ENCODE measurements at places on chromosomes 2 and 18.

DNA sequence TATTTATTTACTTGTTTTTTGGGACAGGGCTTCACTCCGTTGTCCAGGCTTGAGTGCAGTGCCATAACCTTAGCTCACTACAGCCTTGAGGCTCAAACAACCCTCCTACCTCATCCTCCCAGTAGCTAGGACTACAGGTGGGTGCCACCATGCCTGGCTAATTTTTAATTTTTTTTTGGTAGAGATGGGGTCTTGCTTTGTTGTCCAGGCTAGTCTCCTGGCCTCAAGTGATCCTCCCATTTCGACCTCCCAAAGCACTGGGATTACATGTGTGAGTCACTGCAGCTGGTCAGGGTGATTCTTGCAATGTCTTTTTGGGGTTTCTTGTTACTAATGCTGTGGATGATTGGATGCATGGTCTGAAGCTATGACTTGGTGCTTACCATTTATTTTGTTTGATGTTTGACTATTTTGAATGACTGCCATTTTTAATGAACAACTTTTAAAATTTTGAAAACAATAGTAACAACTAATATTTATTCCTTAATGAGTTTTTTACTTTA, 6.5 kb downstream of the CERS6 start:
- no peak for DNase-seq

DNA sequence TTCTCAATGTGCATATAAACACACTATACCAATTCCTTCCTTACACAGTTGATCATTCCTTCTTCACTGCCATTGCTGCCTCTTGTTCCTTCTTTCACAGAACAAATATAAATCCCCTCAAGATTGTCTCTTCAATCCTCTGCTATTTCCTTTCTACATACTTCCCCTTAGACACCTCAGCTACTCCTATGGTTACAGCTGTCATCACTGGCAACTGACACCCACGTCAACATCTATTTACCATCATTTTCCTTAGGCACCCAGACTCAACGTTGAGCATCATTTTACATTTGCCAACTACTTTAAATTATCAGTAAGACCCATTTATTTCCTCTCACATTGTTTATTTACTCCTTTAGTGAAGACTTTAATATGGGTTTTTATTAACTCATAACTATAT, 488.8 kb upstream of the FSHR start:
- DNase-seq: no peak

GRCh38 chr2:15588329-15588919, 3.2 kb upstream of the DDX1 start:
- peak; percentile 63 for DNase-seq

DNA sequence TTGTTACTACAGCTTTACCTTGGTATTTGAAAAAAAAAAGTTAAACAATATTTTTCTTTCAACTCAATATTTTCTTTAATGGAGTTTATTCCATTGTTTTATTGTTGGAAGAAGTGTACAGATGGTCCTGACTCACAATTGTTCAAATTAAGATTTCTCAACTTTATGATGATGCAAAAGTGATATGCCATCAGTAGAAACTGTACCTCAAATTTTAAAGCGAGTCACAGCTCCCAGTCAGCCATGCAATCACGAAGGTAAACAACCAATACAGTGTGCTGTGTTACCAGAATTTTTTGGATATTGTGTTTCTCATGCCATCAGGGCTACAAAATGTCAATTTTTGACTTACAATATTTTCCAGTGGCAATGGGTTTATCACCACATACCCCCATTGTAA, 54.0 kb upstream of the COL5A2 start:
- DNase-seq: no peak

DNA sequence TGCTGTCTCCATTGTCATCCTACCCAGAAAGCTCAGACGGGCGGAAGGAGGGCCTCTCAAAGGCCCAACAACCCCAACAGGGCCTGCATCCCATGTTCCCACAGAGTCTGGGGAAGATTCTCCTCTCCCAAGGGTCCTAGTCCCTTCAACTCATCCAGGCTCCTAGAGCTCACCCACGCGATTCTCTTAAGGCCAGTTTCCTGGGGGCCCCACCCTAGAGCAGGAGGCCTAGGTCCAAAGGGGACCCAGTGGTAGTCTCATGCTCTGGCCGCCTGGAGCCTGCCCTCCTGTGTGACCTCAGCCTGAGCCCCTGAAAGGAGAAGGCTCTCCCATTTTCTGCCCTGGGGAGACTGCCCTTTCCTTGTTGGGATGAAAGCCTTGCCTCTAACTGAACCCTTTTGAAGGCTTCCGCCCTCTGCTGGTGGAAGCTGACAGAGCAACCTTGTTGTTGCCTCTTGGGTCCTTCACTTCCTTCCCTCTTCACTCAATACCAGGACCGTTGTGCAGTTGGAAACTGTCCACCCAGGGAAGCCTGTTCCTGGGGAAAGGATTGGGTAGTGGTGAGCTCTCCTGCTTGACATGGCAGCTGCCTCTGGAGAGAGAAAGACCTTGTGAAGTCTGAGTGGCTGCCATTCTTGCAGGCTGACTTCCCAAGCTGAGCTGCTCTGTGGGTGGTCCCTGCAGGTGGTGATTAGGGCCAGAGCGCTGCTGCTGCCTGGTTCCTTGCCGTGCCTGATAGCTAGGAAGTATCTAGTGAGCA, 86.0 kb upstream of the ALPP start:
- DNase-seq: peak; percentile 76

GRCh38 chr2:216687646-216688045, 7.7 kb downstream of the IGFBP5 start:
- DNase-seq: peak; percentile 62

- DNase-seq: no peak
Observed at GRCh38 chr2:15949551-15949950, 9.2 kb downstream of the MYCN start.

DNA sequence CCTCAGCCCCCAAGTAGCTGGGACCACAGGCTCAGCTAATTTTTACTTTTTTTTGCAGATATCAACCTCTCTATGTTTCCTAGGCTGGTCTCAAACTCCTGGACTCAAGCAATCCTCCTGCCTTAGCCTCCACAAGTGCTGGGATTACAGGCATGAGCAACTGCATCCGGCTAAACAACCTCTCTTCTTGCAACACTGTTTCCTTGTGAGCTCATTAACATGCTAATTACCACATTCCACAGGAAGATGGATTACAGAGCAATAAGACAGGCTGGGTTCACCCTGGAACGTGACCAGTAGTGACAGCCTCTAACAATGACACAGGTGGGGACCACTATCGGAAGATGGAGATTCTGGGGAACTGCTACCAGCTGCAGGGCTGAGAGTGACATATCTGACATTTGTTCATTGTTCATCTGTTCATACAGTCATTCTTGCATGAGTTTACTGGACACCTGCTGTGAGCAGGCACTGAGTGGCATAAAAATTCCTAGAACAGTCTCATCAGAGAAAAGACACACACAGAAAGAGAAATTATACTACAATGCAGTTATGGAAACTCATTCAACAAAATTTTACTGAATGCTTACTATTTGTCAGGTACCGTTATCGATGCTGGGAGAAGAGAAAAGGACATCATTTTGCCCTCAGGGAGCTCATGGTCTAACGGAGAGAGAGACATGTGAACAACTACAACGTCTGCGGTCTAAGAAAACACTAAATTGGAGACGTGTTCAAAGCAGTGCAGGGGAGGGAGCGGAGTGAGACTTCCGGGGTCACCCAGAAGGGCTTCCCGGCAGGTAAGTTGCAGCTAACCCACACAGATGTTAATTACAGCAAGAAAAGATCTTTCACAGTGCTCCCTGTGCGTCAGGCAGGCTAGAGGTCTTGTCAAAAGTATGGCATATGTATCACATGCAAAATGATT, 37.6 kb downstream of the PROC start:
- no peak for DNase-seq

DNA sequence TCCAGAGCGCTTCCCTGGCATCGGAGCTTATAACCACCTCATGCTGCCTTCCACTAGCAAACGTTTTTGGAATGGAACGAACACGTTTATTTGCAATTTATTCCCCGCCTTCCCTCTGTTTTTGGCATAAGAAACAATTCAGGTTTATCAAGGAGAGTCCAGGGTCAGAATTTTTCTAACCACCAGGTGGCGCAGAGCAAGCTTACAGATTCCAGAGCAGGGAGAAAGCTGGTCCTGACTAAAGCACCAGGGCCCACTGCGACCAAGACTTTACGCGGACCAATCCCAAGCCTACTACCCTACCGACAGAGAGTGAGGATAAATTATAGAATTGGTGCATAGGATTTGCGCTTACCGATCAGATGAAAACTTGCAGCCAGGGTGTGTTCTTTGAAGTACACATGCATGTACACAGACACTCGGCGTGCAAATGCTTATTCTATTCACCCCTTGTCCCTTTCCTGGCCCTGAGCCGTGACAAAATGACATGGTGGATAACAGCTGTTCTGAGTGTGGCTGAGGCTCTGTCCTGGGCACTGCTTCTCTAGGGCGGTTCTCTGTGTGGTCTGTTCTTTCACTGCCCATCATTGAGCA, 34.7 kb downstream of the NAPG start:
- peak; percentile 78 for DNase-seq

- DNase-seq: peak; percentile 21
Observed at GRCh38 chr2:33670392-33670937, 71.4 kb upstream of the FAM98A start.

DNA sequence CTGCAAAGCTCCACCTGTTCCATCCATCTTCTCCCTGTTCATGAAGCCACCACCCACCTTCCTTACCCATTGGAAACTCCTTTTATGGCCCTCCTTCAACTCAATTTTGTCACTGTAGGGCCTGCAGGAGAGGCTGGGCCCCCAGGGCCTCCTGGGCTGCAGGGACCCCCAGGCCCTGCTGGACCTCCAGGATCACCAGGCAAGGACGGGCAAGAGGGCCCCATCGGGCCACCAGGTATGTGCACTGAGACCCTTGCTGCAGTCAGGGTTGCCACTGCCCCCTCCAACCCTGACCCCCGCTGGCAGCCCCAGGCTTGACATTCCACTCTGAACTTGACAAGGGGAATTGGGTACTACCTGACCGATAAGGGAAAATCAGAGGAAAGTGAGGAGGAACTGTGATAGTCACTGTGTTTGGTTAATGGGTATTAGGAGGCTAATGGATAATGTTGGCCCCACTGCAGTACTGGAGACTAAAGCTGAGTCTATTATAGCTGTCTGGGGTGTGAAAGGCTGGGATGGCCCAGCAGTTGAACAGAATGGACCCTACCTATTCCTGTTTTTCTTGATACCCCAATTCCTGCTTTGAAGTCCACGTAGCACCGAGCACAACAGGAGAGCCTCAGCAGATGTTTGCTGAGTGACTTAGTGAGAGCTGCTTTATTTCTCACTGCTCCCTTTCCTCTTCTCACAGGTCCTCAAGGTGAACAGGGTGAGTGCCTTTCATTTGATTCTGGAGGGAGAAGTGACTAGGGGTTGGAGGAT, 2.1 kb upstream of the KHK start:
- DNase-seq: no peak

DNA sequence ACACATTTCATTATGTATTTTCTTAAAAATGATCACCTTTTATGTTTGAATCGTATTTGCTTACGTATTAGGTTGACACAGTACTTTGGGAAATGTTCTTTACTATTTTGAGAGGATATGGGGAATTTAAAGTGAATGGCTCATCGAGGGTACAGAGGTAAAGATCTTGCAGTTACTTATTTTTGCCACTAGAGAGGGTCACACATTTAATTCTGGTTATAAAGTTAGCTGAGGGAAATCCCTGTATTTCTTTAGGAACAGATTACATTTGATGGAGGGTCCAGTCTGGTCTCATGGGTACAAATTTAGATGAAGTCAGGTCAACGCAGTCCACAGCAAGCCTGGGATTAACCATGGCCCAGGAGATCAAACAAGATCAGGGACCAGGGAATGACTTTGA, 24.5 kb downstream of the DYNC2LI1 start:
- DNase-seq: peak; percentile 19

- DNase-seq: peak; percentile 36
Observed at GRCh38 chr18:26406854-26407517, 141.4 kb downstream of the KCTD1 start.

DNA sequence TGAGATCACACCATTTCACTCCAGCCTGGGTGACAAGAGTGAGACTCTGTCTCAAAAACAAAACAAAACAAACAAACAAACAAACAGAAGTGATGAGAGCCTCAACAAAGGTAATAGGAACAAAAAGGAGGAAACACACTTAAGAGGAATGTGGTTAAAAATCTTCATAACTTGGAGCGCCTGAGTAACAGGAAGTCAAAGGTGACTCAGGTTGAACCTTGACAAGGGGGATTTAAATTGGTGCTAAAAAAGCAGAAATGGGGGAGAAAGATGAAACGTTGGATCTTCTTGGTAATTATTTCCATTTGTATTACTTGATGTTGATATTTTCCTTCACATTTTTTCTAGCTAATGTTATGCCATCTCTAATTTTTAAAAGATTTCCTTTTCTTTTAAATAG, 318.5 kb upstream of the TCF4 start:
- no peak for DNase-seq

- peak; percentile 48 for DNase-seq
Observed at GRCh38 chr18:57466745-57467409, 31.7 kb downstream of the ONECUT2 start.

DNA sequence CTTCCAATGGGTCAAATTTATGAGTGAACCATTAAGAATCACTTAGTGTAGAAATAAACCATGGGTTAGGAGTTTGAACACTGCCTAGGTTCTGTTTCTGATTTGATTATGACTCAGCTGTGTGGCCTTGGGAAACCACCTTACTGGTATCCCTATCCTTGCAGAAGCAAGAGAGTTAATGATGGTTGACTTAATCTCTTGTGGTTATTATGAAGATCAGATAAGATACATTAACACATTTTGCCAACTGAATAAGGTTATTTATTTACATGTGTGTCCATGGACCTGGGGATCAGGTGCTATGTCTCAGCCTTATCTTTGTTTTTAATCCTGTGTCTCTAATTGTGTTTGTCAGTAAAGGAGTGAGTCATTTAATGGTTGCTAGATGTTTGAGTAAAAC, 5.4 kb upstream of the KCNJ13 start:
- DNase-seq: no peak

DNA sequence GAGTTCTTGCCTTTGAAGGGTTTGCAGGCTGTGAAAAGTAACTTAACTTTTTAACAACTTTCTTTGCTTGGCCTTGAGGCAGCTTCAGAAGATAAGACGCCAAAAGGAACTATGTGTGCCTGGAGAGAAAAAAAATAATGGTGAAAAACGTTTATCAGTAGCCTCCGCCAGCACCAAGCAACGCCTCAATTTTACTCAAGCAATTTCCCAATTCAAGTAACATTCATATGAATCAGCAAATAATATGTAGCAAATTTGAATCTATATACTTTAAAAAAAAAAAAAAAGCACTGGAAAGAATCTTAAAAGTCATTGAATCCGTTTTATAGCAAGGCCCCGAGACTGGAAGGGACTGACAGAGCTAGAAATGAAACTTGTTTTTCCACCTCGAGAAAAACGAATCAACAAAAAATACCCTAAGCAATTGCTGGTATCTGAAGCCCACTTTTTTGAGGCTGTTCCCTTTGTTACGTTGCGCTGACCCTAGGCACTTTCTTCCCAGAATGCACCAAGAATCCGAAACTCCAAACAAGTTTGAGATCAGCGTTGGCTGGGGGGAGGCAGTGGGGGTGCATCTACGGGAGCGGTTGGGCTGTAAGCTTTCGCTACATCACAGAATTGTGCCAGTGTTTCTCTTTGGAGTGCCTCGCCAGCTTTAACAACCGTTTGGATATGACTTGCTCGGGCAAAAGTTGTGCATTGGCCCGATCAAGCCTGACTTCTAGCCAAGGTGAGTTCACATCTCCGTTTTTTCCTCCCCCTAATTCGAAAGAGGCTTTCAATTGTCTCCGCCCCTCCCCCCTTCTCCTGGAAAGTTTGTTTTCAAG, 2.7 kb upstream of the TGIF1 start:
- no peak for DNase-seq

- no peak for DNase-seq
Observed at GRCh38 chr18:26133652-26134051, at the start of gene PSMA8. Gene PSMA8 (plus strand): TSS chr18:26133869. CDS start chr18:26133966, 97 bp downstream.
